ENCODE measurements at places on chromosomes 2 and 18.

GRCh38 chr2:232323328-232323650 is 55.3 kb upstream of the ALPP start:
- DNase-seq, result no peak

- no peak for DNase-seq
Measured at GRCh38 chr2:39424951-39425350, 12.1 kb downstream of the MAP4K3 start.

GRCh38 chr18:32315881-32316280 is 126.0 kb downstream of the MEP1B start:
- DNase-seq, result no peak

DNA sequence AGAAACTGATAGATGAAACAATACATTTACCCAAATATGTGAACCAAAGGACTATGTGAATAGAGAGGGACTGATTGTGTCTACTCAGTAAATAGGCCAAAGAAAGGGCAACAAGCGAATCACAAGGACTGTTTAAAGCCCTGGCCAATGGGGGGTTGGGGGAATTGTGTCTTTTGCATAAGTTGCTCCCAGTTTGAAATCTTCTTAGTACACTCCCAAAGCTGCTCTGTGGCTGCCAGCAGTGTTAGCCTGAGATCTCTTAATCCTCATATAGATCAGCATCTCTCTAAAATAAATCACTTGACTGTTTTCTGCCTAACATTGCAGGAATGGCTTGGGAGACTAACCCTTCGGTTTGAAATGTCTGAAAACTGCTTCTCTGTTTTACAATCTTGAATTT is 236.4 kb downstream of the PLCL1 start:
- peak; percentile 45 for DNase-seq

GRCh38 chr2:211994806-211995205 is 543.8 kb downstream of the ERBB4 start:
- no peak for DNase-seq

- no peak for DNase-seq
Measured at GRCh38 chr2:86230961-86231360, 31.7 kb downstream of the MRPL35 start.

GRCh38 chr18:69854455-69854854 is 93.2 kb downstream of the CD226 start:
- DNase-seq, result no peak

DNA sequence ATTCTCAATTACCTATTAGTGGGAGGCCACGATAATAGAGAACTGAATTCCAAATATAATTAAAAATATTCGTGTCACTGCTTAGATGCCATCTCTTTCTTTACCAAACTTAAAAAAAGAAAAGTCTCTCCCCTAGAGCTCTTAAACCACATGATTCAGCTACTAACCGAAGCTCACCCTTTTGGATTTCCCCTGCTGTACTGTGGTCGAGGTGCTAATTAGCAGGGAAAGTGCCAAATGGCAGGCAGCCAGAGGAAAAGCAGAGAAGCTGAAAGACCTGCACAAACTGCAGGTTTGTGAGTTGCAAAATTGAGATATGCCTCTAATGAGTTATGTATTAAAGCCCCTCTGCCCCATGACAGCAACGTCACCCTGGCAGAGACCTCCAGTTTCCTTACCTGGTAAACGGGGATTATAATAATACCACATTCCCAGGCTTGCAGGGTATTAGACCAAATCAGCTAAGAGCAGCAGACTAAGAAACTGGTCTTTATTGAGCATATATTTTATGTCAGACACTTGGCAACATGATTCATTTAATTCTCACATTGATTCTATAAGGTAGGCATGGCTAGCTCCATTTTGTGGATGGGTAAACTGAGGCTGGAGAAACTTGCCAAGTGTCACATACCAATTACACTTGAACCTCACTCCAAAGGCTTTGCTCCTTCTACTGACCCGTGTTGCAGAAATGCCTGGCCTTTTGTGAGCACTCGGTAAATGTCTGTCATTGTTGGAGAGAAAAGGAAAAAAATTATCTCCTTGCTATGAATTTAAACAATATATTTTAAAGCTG is 259.7 kb downstream of the LPIN1 start:
- no peak for DNase-seq

DNA sequence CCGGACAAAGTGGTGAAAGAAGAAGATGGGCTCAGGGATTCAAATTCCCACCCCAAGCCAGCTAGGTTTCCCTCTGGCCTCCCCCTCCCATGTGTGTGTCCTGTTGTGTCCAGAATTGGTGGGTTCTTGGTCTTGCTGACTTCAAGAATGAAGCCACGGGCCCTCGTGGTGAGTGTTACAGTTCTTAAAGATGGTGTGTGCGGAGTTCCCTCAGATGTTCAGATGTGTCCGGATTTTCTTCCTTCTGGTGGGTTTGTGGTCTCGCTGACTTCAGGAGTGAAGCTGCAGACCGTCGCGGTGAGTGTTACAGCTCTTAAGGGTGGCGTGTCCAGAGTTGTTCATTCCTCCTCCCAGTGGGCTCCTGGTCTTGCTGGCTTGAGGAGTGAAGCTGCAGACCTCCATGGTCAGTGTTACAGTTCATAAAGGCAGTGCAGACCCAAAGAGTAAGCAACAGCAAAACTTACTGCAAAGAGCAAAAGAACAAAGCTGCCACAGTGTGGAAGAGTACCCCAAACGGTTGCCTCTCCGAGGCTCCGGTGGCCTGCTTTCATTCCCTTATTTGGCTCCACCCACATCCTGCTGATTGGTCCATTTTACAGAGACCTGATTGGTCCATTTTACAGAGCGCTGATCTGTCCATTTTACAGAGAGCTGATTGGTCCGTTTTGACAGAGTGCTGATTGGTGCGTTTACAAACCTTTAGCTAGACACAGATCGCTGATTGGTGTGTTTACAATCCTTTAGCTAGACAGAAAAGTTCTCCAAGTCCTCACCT is 37.7 kb upstream of the KLF11 start:
- no peak for DNase-seq

GRCh38 chr2:117126656-117127055 is 687.8 kb upstream of the DDX18 start:
- no peak for DNase-seq

GRCh38 chr2:233059797-233060500 is at the start of gene INPP5D:
Gene INPP5D, plus strand, starts transcription at chr2:233060342. Its CDS starts 137 bp downstream, at chr2:233060479.
- no peak for DNase-seq

DNA sequence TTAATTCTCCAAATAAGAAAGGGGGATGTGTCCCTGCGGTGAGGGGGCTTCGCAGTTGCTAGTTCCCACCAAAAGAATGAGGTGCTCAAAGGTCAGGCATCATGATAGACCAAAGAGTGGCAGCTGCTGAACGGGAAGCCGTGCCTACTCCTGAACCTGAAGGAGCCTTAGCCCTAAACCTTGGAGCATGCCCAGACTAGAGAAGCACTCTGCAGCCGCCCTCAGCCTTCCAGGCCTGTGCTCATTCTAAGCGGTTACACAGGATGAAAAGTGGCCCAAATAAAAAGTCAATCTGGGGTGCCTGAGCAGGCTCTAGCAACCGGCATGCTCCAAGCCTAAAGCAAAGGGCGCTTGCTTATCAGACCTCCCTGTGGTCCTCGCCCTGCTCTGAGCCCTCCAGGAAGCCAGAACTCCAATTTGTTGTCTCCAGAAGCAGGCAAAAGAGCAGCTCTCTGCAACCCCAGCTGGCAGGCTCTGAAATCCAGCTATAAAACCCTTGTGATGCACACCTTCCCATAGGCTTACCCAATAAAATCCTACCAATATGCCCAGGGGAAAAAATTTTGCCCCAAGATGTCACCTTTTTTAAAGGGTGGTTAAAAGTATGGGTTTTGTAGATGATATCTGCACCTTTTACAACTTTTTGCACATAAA is 17.5 kb downstream of the UXS1 start:
- no peak for DNase-seq

DNA sequence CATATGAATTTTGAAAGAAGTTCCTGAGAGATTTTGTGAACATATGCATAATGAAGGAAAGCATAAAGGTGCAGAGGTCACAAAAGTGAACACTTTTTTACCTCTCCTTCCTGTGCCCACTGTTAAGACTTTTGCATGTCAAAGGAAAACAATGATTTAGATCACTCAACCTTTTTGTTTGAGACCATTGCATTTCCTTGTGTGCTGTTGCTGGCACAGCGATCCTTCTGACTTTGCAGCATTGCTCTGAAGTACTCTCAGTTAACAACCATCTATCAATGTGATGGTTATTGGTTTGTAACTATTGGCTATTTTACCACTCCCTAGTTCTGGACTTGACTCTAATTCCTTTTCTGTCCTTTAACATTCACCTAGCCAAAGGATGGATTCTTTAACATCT is 61.7 kb upstream of the TFPI start:
- no peak for DNase-seq

DNA sequence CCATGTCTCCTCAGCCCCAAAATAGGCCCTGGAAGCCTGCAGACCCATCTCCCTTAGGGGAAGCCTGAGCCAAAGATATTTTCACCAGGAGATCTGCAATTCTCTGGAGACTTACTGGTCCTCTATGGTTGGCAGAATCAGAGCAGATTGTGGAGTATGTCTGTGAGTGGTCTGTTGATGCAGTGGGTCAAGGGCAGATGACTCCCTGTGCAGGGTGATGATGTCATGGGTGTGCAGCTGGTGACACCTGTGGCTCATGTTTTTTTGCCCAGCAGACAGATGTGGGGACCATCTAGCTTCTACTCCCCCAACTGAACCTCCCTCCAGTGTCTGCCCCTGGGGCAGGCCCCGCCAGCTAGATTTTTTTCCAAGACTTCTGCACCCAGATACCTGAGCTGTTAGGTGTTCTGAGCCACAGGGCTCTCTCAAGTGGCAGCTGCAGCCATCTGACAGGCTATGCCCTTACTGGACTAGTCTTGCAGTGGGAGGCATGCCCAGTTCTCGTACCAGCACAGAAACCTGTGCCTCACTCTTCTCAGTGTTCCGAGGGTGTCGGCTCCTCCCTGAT is 558.7 kb upstream of the LRRTM1 start:
- DNase-seq, result no peak

DNA sequence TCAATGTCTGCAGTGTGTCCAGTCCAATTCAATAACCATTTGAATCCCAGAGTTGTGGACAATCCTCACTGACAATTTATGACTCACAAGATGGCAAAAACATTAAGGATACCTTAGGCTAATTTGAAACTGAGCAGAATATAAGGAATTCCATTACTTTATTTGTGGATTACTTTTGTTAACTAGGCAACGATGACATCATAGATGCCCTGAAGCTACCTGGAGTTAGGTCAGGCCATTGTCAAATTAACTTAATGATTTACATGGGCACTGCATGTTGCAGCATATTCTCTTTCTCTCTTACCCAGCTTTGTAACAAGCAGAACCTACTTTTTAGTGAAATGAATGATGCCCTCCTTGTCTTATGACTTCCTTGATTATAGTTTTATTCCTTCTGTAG is 100.0 kb upstream of the CDCA7 start:
- DNase-seq, result no peak

GRCh38 chr2:12278217-12278750 is 438.5 kb upstream of the TRIB2 start:
- no peak for DNase-seq

DNA sequence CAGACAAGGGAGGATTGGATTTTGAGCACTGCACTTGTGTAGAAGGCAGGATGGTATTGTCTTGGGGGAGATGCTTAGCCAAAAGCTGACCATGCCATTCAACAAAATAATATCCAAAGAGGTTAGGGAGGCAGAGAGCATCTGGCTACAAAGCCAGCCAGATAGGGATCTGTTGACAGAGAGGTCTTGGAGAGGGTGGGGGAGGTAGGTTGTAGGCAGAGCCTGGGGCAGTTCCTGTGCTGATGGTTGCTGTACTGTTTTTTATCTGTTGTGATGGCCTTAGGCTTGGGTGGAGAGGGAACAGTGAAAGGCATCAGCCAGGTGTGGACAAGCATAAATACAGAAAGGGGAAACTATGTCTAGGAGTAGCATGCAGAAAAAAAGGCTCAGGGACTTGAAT is 100.9 kb downstream of the AQP4 start:
- no peak for DNase-seq

DNA sequence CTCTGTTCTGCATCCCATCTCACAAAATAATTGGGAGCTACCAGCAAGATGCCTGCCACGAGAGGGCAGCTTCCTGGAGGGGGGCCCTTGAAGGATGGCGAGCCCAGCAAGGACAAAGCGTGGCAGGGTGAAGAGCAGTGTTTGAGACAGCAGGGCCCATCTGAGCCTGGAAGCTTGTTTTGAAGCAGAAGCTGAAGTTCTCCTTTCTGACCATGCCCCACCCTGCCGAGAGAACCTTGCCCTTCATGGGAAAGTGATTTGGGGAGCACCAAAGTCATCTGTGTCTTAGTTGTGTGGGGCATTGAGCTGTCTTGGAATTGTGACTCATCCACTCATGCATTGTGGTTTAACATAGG is 216.3 kb downstream of the BCL11A start:
- no peak for DNase-seq

DNA sequence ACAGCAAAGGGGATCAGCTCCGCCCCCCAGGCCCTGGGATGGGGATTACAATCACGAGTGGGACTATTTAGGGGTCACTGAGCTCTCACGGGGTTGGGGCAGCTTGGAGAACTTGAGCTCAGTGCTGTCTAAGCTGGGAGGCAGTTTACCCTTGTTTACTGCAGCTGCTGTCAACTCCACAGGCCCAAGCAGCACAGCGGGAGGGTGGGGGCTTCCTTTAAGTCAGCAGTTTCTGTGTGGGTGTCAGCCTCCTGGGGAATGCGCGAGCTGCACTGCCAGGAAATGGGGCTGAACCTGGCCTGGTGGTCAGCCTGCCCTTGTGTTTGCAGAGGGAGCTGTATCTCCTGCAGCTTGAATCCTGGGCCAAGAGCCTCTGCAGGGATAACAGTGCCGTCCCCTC is 29.8 kb downstream of the TOGARAM2 start:
- DNase-seq, result no peak

GRCh38 chr2:207515671-207516070 is 14.1 kb upstream of the CREB1 start:
- DNase-seq, result no peak

DNA sequence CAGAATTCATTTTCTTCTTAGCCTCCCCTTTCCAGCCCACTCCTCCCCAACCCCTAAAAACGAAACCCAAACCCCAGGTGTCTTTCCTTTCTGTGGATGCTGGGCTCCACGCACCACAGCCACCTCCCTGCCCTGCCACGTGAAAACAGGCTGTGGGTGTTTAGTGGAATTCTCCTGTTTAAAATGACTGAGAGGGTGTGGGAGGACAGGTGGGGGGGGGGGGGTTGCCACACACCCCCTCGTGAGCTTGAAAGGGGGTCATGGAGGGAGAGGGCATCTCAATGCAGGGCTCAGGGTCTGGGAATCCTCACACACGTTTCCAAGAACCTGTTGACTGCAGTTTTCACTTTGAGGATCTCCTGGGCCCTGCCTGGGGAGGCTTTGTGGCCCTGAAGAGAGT is 110.3 kb downstream of the FAM210A start:
- DNase-seq, result no peak

DNA sequence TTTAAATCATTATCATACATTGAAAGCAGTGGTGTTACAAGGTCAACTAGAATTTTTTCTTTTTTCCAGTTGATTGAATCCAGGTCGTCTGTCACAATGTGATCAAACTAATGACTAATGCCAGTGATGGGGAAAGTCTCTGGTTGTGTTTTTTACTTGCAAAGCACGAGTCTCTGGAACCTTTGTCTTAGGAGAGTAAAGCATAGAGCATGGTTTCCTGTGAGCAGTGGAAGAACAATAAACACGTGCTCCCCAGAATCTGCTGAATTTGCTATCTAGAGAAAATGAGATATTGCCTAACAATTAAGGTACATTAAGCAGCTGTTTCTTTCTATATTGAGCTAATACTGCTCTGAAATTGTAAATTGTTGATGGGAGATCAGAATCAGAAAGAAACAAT is 1332.4 kb upstream of the TMEFF2 start:
- no peak for DNase-seq

All from D341Med (cell line).